NCI-H1417 (cell line): ENCODE measurements at places on chromosomes 12 and 14.

GRCh38 chr12:97038834-97039233 is 131.8 kb downstream of the NEDD1 start:
- DNase-seq: no peak

GRCh38 chr12:54273981-54274380 is 5.9 kb downstream of the CBX5 start:
- peak; percentile 68 for DNase-seq

DNA sequence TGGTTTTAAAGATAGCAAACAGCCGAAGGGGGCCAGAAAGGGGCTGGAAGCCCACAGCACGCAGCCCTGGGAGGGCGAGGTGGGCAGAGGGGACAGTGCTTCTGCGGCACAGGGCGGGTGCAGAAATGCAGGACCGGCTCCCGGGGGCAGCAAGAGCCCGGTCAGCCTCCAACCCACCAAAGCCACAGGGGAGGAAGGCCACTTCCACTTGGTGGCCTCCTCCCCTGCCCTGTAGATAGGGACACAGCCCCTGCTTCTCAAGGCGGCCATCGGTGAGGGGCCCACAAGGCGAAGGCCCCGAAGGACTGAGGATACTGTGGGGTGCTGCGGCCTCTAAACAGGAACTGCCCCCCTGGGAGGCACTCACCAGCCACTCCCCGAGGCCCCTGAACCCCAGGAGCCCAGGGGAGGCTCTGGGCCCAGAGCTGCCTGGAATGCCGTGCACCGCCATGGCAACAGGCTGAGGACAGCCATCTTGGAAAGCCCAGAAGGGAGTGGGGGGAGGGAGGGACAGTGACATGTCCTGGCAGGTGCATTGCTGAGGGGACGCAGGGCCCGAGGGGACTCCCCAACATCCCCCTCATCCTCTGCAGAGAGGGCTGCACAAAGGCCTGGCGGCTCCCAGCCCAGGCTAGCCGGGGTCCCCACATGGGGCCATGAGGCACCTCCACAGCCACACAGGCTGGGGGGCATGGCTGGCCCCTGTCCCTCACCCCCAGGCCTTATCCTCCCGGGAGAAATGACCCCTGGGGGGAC is 114.7 kb downstream of the NCOR2 start:
- DNase-seq: peak; percentile 47

DNA sequence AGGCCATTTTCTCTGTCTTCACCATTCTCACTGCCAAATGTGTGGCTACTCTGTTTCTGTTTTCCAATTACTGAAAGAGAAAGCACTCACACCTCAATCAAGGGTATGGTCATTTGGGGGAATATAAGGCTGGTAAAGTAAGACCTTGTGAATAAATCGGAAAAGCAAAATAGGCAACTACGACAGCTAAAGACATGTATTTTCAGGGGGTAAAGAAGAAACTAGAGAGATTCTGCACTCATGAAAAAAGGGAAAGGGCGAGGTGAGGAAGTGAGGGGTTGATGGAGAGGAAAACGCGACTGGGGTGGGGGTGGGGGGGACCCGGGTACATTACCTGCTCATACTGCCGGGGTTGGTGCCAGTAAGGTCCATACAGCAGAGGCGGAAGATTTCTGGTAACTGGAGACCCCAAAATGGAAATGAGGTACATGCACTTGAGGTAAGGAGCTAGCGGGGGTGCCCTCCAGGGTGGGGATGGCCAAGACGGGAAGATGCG is 19.3 kb downstream of the CHD8 start:
- no peak for DNase-seq

DNA sequence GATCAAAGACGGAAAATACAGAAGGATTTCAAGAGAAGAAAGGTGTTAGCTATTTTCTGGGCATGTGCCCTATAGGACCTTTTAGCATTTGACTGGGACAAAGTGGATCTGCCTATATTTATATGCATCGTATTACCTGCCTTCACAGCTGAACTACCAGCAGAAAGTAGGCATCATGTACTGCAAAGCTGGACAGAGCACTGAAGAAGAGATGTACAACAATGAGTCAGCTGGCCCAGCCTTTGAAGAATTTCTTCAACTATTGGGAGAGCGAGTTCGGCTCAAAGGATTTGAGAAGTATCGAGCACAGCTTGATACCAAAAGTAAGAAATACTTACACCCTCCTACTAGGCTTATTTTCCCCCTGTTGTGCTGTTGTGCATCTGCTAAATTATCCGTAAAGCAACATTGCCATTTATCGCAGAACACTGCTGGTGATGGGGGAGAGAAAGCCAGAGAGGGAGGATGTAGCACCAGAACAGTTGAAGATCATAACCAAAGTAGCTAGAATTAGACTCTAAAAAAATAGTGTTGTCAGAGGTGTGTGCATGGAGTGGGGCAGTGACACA is 282.0 kb upstream of the RGS6 start:
- DNase-seq: no peak

DNA sequence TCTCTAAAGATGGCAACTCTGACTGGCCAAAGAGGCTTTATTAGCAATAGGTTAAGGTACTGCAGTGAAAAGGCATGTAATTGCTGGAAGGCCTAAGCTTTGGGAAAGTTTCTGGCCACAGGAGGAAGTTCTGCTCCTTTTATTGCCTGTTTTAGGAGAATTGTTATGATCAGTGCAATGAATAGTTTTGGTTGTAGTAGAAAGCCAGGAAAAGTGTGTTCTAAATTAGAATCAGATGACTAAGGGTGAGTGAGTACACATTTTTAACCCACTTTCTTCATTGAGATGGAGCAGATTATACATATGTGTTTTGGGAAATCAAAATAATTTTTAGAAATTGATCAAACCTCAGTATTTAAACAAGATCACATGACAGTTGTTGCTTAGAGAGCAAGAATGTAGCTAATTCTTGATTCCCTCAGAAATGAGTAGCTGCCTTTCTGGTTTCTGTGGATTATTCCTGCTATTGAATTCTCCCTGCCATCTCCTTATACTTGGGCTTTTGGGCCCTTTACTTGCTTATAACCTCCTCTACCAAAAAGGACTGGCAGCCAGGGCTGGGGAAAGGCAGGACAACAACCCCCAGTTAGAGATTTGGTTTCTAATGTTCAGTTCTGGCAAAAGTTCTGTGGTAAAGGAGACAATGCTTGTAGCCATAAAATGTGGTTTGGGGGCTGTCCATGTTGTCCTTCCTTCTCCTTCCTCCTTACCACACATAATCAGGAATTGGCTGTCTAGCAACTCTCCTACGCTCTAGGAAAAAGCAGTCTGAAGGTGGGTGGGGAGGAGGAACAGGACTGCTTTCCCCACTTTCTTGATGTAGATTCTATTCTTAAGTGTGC is 217.1 kb downstream of the SLC38A4 start:
- no peak for DNase-seq

GRCh38 chr14:103628684-103629502 is at the start of gene KLC1:
Gene KLC1, plus strand, starts transcription at chr14:103629211. Its CDS starts 25,354 bp downstream, at chr14:103654565.
- DNase-seq: peak; percentile 84

GRCh38 chr12:31308116-31308515 is 17.8 kb downstream of the SINHCAF start:
- DNase-seq: no peak

DNA sequence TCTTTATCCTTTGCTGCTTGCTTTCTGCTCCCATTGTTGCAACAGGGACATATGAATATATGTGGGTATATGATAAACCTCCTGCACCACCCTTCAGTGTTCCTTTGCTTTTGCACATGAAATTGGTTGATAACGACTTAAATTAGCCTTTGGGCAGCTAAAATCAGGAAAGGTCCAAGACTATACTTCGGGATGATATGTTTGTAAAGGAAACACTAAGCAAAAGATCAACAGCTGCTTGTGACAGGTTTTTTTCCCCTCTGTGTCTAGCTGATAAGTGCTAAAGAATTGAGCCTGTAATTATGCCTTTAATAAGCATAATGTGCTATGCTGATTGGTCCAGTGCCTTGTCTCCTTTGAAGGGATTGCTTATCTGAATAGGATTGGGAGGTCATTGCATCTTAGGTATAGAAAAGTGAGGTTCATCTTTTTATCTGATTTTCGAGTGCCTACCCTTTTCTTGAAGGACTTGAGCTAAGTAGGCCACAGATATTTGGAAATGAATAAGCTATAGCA is 59.4 kb downstream of the PPHLN1 start:
- DNase-seq: no peak

GRCh38 chr14:35875296-35875695 is 49.2 kb downstream of the BRMS1L start:
- no peak for DNase-seq

DNA sequence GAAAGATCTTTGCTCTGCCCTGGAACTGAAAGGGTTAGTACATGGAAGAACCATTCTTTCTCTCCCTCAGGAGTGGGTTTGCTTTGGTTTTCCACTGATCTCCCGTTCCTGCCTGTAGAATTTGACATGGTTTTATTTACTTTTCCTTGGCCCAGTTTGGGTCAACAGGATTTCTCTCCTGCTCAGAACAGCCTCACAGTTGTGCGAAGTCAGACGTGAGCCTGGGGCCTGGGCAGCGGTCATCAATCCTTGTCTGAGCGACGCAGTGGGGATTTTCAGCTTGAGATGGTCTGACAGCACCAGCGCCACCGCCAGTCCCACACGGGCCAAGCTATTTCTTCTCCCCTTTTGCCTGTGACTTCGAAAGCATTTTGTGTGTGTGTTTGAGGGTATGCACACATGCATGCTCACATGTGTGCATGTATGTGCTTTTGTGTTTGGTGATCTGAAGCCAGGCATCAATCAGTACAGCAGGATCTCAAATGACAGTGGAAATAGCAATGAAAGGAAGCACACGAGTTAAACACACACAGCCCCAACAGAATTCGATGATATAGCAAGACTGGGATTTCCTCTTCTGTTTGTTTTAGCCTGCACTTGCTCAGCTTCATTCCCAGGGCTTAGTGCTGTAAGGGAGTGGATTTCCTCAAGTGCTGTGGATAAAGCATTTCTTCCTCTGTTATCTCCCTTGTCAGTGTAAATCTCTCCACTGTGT is 58.3 kb downstream of the SMOC1 start:
- no peak for DNase-seq

DNA sequence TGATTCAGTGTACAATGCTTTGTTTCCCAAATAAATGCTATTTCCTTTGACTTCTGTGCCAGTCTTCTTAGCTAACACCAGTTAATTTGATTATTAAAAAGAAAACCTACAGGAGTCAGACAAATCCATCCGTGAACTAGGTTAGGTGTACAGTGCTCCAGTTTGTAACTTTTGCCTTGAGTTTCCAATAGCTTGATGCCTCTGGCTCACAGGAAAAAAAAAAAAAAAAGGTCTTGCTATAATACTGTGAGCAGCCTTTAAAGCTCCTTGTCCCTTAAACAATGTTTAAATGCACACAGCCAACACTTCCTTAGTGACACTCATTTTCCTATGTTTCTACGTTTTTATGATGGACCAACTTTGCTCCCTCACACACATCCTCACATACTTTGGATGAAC is 71.8 kb upstream of the TMX1 start:
- DNase-seq: no peak

GRCh38 chr14:103136388-103137271 is 13.4 kb downstream of the TNFAIP2 start:
- DNase-seq: no peak

- DNase-seq: no peak
Observed at GRCh38 chr14:103372552-103373304, 12.5 kb upstream of the MARK3 start.

- DNase-seq: no peak
Observed at GRCh38 chr12:26750531-26751175, 82.3 kb downstream of the ITPR2 start.

DNA sequence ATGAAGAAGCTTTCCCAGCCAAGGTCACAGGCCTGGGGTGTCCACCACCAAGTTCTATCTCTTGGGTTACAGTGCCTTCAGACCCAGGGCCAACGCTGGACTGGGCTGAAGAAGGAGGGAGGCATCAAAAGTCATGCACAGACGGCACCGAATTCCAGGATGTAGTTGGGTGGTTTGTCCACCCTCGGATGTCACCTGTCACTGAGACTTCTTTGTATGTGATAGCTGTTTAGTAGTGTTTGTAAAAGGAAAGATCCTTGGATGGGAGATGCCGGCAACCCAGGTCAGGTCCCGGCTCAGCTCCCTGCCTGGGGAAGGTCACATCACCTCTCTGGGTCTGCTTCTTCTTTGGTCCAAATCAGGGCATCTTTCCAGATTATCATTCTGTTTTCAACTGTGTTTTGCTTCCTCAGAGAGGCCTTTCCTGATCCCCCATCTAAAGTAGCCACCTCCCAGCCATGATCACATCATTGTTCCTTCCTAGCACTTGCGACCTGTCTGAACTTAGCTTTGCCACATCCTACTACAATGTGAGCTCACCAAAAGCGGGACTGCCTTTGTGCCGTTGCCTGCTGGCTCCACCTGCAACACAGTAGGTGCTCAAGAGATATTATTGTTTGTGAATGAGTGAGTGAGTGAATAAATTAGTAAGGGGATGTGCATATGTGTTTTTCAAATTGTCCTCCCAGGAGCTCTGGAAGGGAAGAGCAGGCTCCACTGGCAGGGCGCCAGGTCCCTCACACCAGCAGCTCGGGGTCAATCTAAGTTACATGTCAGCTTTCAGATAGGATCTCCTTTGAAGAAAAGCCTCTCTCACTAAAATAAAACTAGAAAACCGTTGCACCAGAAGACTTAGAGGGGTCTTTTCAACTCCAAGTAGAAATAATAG is 2.1 kb downstream of the TSPAN11 start:
- peak; percentile 22 for DNase-seq

DNA sequence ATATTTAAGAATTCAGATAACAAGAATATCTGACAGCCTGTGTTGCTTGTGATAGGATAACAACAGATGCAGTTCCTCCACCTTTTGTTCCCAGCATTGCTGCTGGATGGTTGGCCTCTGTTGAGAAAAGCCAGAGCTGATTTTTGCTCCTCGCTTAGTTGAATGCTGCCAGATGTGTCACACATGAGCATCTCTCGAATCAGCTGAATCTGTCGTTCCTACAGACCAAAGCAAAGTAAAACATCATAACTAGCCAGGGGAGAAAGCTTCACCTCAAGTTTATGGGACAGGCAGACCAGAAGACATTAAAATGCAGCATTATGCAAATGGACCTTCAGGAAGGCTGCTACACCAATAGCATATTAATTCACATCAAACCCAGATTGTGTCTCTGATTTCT is 20.1 kb downstream of the RACGAP1 start:
- no peak for DNase-seq

- DNase-seq: no peak
Observed at GRCh38 chr14:81206115-81206514, 14.6 kb downstream of the GTF2A1 start.

DNA sequence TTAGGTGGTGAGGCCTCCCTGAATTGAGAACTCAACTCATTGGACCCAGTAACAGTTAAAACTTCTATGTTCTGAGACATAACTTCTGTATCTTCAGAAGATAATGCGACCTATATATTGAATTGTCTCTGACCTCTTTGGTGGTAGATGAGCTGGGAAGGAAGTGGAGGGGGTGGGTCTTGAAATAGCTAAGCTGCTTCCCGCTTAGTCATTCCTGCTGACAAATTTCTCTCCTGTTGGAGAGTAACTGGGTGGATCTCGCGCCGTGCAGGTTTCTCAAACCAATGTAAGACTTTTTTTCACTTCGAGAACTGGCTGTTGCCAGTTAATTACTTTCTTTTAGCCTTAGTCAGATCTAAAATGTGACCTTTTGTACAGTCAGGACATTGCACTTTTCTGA is 100.8 kb downstream of the PPHLN1 start:
- no peak for DNase-seq
